Dorsolateral prefrontal cortex (tissue), 122 donors: ENCODE measurements at places on chromosomes 13 and 19. TPM values are rescaled to one million over a fixed set of nuclear protein-coding genes. Genes with fewer than 3 reads are reported as not detected.

GRCh38 chr13:66553391-66553790 lies 676.7 kb downstream of the PCDH9 start:
- DNase-seq: no peak

- no peak for DNase-seq
Measured at GRCh38 chr19:39208175-39208795, 4.2 kb upstream of the SYCN start.

GRCh38 chr19:52786078-52786463 lies 520 bp downstream of the ZNF600 start:
- DNase-seq: no peak

Gene KLF1
- not detected for total RNA-seq

DNA sequence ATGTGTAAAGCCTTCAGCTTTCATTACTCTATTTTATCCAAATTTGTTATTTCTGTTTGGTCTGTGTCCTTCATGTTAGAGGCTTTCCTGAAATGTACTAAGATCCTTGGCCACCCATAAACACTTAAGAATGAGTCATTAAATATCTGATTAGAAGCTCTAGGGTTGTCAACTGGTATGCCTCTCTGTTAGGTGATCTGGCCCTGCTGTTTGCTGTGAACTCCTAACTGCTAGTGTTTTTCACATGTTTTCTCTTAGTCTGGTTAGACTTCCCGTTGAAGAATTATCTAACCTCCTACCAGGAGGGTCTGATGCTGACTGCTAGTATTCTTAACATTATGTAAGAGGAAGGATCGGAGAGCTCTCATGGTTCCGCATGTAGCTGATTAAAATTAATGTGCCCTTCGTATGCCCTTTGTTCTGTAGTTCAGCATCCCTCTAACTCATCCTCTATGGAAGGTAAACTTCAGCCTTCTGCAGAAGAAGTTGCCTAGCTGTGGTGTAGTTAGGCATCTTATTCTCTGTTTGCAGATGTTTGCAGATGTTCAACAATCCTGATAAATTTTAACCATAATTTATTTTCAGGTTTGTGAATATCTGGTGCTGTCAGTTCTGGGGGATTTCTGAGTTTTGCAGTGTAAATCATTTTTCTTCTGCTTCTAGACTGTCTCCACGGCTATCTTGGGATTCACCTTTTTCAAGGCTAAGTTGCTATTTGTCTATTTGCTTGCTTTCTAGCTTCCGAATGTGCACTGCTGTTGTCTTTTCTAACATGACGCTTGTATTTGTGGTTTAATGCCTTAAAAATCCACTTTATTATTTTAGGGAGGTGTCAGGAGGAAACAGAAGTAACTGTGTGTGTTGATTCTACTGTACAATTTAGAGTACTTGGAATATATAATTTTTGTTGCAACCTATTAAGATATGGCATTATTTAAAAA lies 207.2 kb upstream of the SPRY2 start:
- DNase-seq: no peak

GRCh38 chr19:29062475-29063435 lies 150.2 kb downstream of the UQCRFS1 start:
- DNase-seq: no peak

Gene TMEM86B
- 7.6 TPM for total RNA-seq

- no peak for DNase-seq
Measured at GRCh38 chr19:48720251-48720612, 707 bp upstream of the MAMSTR start.

Gene ZNF667
- total RNA-seq: 34.5 TPM

GRCh38 chr19:28372576-28373247 lies 840.2 kb downstream of the UQCRFS1 start:
- no peak for DNase-seq

- DNase-seq: no peak
Measured at GRCh38 chr19:39995794-39996193, 1.1 kb upstream of the ZNF546 start.

- no peak for DNase-seq
Measured at GRCh38 chr13:100508455-100508854, 80.1 kb downstream of the GGACT start.

GRCh38 chr19:1266916-1267476 lies 2.1 kb upstream of the CIRBP start:
- DNase-seq: peak; percentile 65
